ENCODE measurements at places on chromosomes 6 and 20.

DNA sequence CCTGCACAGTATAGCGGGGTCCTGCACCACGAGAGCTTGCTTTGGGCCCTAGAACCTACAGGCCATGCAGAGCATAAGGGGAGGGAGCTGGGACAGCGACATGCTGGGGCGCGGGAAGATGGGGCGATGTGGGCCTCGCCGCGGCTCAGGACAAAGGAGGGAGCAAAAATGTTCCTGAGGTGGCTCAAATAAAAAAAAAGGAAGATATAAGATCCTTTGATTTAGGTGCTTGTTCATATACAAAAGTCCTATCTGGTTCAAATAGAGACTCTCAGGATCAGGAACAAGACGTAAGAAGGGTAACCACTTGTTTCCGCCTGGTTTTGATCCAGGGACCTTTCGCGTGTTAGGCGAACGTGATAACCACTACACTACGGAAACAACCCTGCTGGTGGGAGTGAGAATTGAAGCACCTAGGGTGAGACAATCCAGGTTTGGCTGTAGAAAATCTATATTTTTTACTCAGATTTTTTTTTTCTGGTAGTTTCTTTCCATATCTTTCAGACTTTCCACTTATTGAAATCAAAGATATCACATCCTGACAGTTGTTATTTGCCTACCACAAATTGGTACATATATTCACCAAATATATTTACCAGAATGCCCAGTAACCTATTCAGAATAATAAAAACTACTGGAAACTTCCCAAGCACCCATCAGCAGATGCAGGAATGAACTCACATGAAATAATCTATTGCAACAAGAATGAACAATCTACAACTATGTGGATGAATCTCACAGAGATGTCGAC is 177.9 kb upstream of the ZNF184 start:
- no peak for DNase-seq

GRCh38 chr20:58264271-58264670 is 35.8 kb upstream of the ANKRD60 start:
- DNase-seq: no peak

DNA sequence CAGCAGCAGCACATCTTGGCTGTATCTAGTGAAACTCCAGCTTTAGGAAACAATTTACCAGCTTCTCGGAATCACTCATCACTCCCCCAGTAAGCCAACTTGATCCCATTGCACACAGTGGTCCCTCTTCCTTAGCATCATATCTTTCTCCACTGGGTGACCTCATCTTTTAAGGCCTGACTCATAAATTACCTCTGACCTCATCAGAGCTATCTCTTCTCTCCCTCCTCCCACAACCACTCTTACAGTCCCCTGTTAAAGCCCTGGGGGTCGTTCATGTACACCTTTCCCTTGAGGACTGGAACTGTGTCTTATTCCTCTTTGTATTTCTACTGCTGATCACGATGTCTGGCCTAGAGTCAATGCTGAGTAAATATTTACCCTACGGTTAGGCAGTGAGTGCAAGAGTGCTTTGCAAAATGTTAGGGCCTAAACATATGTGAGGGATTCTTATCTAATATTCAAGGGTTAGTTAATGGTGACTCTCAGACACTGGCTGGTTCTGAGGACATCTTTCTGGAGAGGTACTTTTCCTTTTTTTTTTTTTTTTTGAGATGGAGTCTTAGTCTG is 187.2 kb downstream of the LRFN2 start:
- no peak for DNase-seq

DNA sequence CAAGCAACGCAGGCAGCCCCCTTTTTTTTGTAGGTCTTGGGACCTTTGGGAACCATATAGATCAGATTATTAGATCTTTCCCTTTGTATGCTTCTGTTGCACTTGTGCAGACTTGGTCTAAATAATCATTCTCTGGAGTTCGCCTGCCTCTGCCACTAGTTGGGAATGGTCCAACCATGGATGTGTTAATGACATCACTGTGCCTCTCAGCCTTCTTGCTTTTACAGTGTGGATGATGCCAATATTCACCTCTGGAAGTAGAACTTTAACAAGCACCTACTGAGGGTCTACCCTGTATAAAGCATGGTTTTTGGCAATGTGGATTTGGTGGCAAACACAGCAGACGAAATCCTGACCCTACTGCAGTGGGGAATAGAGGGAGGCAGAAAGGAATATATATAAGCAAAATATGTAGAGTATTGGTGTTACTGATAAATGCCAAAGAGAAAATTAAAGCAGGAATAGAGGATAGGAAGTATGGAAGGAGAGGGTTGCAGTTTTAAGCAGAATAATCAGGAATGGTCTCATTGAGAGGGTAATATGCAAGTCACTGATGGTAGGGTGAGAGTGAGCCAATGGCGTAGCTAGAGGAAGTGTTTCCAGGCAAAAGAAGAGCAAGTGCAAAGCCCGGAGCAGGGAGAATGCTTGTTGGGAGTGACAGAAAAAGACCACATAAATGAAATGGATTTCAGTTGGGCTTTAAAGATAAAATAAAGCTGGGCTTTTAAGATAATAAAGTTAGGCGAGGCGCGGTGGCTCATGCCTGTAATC is 97.5 kb downstream of the DOK5 start:
- no peak for DNase-seq

- DNase-seq: no peak
These were observed 10.7 kb upstream of the CLPSL2 start for GRCh38 chr6:35765739-35766138.

DNA sequence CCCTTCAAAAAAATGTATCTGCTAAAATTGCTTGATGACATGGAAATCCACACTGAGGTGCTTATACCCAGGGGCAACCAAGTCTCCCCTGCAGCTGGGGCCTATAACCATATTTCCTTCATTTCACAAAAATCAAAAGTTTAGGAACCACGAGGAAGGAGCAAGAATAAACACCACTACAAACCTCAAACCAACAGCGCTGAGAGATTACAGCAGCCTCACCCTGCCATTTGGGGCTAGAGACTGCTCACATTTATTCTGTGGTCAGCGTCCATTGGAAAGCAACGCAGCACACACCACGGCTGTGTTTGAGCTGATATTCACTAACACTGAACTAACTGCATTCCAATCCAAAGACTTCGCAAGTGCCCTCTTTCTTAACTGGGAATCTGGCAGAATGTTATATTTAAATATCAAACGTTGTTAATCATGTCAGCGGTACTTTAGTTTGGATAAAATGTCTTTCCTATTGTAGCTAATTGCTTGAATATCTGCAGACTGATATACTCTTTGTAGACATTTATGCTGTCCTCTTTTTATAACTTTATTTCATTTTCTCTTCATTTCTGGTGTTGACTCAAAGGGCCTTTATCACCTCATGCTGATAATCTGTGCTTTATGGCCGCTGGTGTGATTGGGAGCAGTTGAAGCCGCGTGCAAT is 94.6 kb downstream of the FOXA2 start:
- no peak for DNase-seq

- peak; percentile 71 for DNase-seq
These were observed 4.6 kb upstream of the LSM14B start for GRCh38 chr20:62117658-62118057.

DNA sequence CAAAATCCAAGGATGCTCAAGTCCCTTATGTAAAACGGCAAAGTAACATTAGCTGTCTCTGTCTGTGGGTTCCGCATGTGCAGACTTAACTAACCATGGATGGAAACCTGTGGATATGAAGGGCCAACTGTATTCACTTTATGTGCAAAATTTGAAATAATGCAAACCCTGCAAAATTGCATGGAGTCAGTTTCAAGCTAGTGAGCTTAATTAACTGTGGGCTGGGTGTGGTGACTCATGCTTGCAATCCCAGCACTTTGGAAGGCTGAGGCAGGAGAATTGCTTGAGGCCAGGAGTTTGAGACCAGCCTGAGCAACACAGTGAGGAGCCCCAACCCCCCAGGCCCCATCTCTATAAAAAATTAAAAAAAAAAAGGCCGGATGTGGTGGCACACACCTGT is 81.4 kb downstream of the ANKS1A start:
- no peak for DNase-seq

- DNase-seq: no peak
These were observed 87.0 kb upstream of the OLIG3 start for GRCh38 chr6:137581019-137581707.

DNA sequence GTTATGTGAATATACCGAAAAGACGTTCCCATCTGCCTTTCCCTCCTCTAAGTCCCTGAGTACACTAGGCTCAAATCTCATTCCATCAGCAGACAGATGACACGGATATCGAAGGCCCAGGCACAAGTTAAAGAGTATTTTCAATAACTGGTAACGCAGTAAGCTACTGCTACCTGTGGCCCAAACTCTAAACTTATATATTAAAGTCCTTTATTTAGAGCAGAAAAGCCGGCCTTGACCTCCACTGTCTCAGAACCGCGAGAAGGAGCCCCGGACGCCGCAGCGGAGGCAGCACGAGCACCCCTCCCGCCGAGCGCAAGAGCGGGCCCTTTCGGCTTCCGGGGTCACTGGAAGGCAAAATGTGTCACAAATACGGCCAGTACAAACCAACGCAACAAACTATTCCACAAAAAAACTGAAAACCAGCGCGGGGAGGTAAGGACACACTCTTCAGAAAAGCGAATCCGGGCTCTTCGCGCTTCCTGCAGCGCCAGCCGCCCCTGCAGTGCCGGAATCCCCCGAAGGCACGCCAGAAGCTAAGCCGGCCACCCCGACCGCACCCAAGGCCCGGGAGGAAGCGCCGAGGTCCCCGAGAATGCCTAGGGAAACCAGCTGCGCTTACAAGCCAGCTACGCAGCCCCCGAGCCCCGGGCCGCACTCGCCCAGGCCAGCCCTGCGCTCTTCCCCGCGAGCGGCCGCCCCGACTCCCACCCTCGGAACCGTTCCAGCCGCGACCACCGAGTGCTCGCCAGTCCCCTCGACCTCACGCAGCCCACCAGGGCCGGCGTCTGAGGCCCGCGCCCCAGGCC is 681 bp downstream of the DIDO1 start:
- DNase-seq: peak; percentile 36

DNA sequence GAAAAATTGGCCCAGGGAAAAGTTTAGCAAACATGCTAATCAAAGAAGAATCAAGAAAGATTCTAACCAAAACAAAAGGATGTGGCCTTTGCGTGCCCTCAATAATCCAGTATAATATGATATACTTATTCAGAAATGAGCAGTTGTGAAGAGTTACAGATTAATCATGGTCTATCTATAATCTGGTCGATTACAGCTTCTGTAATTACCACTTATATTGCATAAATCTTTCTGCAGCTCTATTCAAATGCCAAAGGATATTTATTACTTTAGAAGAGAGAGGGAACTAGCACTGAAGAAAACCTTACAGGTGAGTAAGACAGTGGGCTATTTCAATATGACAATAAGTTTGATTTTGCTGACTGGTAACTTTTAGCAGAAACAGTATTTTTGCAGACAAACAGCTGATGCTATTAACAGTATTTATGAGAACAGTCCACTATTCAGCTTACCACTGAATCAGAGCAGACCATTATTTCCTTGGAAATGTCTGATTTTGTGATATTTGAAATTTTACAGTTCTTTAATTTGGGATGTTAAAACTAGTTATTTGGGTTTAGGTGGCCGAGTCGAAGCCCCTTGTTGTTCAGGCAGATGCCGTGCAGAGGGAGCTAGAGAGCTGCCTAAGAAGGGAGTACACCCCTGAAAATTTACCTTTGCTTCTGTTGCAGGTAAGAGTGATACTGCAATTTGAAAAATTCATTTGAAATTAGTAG is 92.2 kb downstream of the CEP57L1 start:
- DNase-seq: peak; percentile 36

DNA sequence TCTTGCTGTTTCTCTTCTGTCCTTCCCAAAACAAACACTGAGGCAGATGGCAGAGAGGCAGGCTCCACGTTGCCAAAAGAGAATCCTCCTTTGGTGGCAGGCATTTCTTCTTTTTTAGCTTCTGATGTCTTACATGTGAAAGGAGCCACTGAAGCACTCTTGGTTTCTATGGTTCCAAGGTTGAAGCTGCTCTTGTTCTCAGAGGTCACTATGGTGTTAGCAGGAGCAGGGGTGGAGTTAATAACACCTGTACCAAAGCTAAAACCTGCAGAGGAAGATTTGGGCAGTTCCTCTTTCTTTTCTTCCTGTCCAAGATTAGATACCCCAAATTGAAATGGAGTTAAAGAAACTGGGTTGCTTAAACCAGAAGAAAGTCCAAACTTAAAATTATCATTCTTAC is 28.8 kb downstream of the FAM8A1 start:
- DNase-seq: no peak

GRCh38 chr6:21157186-21157929 is 436.2 kb upstream of the SOX4 start:
- no peak for DNase-seq

- no peak for DNase-seq
These were observed 13.1 kb downstream of the UQCC1 start for GRCh38 chr20:35398660-35399144.

- DNase-seq: no peak
These were observed 40.7 kb upstream of the FOXQ1 start for GRCh38 chr6:1271071-1271763.

- DNase-seq: no peak
These were observed 908.0 kb downstream of the QKI start for GRCh38 chr6:164322533-164322932.

DNA sequence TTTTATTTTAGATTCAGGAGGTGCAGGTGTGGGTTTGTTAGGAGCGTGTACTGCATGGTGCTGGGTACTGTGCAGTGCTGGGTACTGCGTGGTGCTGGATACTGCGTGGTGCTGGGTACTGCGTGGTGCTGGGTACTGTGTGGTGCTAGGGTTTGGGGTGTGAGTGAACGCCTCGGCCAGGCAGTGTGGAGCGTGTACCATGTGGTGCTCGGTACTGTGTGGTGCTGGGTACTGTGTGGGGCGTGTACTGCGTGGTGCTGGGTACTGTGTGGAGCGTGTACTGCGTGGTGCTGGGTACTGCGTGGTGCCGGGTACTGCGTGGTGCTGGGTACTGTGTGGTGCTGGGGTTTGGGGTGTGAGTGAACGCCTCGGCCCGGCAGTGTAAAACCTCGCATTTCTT is 62.9 kb downstream of the WDR27 start:
- DNase-seq: no peak

All from activated effector memory CD4-positive, alpha-beta T cell treated with Interleukin-2 at 50 U/mL for 16 hours (primary cell).